ENCODE measurements at places on chromosomes 7 and 10. TPM values are rescaled to one million over a fixed set of nuclear protein-coding genes. Genes with fewer than 3 reads are reported as not detected.

The UTF1 gene
- total RNA-seq: not detected

The PRTFDC1 gene
- 31.6 TPM for total RNA-seq

The FOXP2 gene
- 36.0 TPM for total RNA-seq

The EIF3A gene
- total RNA-seq: 102 TPM

The ERVW-1 gene
- not detected for total RNA-seq

The SEC31B gene
- 18.2 TPM for total RNA-seq

The NODAL gene
- 3.1 TPM for total RNA-seq

The LRMDA gene
- total RNA-seq: 0.94 TPM

The BCCIP gene
- total RNA-seq: 29.4 TPM

The VPS41 gene
- 136 TPM for total RNA-seq

The AOAH gene
- total RNA-seq: 5.0 TPM

All from parietal lobe (tissue), 2 donors.